ENCODE measurements at places on chromosomes 16 and 17. TPM values are rescaled to one million over a fixed set of nuclear protein-coding genes. Genes with fewer than 3 reads are reported as not detected.

DNA sequence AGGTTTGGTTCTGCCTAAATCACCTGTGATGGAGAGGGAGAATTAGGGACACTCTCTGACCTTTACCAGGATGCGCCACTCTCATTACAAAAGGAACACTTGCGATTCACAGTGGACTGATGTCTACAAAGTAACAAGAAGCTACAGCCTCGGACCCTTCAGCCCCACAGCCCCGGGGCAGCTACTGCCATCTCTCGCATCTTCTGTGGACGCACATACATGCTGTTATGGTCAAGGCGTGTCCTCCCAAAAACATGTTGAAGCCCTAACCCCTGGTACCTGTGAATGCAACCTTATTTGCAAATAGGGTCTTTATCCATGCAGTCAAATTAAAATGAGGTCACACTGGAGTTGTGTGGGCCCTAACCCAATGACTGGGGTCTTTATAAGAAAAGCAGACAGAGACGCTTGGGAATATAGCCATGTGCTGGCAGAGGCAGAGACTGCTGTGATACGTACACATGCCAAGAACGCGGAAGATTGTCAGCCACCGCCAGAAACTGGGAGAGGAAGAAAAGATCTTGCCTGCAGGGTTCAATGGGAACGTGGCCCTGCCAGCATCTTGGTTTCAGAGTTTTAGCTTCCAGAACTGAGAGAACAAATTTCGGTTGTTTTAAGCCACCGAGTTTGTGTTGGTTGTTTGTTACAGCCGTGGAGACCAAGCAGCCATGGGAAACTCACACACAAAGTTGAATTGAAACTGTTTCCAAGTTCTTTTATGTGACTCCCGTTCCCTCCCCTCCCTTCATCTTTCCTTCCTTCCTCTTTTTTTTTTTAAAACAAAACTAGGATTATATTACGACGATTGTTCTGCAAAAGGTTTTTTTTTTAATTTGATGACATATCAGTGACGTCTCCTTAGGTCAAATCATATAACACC is 23.1 kb downstream of the ATP2C2 start:
- DNase-seq, result no peak

DNA sequence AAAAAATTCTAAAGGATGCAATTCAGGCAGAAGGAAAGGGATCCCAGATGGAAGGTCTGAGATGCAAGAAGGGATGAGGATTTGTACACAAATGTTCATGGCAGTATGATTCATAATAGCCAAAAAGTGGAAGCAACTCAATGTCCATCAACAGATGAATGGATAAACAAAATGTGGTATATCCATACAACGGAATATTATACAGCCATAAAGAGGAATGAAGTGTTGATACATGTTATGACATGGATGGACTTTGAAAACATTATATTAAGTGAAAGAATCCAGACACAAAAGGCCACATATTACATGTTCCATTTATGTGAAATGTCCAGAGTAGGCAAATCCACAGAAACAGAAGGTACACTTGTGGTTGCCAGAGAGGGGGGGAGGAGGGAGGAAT is 23.9 kb upstream of the GPATCH8 start:
- no peak for DNase-seq

- no peak for DNase-seq
Measured at GRCh38 chr16:27152121-27152520, 51.2 kb upstream of the KDM8 start.

GRCh38 chr17:8041249-8041928 is 2.5 kb downstream of the ALOX15B start:
- DNase-seq, result no peak

- no peak for DNase-seq
Measured at GRCh38 chr17:70434536-70435490, 265.5 kb downstream of the KCNJ2 start.

- DNase-seq, result no peak
Measured at GRCh38 chr17:82239926-82240505, 11.2 kb downstream of the SLC16A3 start.

DNA sequence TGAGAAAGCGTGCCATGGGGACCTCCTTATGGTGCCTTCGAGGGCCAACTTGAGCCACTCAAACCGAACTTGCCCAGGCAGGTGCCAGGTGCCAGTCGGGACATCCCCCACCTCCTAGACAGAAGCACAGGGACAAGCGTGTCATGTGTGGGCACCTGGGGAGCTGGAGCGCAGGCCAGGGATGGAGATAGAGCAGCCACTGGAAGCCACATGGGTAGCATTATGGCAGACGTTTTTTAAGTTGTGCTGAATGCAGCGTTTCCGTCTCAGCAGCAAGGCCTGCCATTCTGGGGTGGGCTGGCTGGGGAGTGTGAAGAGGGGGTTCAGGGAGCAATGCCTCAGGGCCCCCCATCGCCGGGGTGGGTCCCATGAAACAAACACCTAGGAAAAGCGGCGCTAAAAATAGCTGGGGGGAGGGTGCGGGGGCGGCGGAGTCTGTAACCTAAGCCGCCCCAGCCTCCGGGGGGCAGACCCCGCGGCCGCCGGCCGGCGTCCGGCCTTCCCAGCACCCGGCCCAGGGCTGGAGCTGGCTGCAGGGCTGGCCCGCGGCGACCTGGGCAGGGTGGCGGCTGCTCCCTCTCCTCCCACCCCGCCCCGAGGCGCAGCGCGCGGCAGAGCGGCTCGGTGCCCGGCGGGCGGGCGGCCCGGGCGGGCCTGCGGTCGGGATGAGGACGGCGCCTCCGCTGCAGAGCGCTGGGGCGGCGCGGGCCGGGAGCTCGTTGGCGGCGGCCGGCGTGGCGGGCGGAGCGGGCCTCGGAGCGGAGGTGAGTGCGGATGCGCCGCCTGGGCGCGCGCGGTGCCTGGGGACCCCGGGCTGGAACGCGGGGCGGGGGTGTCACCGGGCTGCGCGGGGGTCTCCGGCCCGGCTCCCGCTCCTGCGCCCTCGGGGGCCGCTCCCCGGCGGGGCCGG is at the start of gene ZNF469:
Gene ZNF469, plus strand, starts transcription at position 469 of the 910 bp plus-strand sequence. CDS start 44,512 bp downstream, outside the sequence.
- no peak for DNase-seq

DNA sequence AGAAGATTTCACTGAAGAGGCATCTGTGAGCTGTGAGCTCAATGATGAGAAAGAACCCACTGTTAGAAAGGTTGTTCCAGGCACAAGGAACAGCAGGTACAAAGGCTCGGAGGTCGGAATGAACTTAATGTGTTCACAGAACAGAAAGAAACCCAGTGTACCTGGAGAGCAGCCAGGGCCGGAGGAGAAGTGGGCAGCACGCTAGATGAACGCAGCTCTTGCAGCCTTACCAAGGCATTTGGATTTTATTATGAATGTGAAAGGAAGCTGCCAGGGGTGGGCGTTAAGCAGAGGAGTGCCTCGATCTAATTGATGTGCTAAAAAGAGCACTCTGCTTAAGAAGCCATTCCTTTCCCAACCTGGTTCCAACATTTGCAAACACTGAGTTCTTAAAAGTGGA is 19.0 kb downstream of the EEF2K start:
- no peak for DNase-seq

DNA sequence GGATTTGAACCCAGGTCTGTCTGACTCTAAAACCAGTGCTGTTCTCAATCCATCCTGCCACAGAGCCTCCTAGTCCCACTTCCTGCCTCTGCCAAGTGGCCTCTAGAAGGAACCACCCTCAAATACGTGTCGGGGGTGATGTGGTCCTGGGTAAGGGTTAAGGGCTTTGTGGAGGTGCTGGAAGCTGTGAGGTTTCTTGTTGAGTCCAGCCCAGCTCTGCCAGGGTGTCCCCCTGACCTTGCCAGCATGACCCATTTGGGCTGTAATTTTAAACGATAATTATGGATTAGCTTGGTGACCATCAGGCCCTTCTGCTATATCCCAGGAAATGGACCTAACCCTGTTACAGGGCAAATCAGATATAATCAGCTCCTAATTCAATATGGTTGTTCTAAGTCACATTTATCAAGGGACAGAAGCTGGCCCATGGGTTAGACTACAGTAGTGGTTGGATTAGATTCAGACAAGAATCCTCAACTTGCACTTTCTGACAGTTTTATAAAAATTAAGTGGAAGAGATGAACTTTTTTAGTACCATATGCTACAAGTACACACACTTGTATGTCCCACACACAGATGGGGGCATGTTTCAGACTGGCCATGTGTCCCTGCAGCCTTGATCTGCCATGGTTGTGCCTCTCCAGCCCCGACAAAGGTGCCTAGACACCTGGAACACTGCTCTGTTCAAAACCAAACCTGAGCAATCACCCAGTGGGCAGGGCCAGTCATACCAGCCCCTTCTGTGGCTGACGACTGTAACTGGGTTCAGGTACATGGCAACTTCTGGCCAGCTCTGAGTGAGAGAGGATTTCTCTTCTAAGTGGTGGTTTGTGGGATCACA is 48.0 kb downstream of the SMPD3 start:
- DNase-seq, result no peak

DNA sequence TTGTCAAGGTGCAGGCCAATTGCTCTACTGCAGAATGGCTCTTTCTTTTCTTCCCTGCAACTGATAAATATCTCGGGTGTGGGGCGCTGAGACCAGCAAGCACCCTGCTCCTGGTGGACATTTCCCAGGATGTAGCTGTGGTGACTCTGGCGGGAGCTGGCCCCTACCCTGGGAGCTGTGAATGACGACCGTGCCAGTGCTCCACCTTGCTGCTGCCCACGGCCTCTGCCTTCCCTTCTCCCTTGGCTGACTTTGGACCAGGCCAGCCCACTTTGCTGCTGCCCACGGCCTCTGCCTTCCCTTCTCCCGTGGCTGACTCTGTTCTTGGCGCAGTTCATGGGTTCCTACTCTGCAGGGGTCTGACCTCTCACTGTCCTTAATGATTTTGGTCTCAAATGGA is 16.1 kb downstream of the CARD14 start:
- no peak for DNase-seq

- no peak for DNase-seq
Measured at GRCh38 chr16:68470461-68471150, 22.3 kb upstream of the SMPD3 start.

GRCh38 chr16:28326881-28327610 is 34.7 kb downstream of the SBK1 start:
- DNase-seq, result no peak

DNA sequence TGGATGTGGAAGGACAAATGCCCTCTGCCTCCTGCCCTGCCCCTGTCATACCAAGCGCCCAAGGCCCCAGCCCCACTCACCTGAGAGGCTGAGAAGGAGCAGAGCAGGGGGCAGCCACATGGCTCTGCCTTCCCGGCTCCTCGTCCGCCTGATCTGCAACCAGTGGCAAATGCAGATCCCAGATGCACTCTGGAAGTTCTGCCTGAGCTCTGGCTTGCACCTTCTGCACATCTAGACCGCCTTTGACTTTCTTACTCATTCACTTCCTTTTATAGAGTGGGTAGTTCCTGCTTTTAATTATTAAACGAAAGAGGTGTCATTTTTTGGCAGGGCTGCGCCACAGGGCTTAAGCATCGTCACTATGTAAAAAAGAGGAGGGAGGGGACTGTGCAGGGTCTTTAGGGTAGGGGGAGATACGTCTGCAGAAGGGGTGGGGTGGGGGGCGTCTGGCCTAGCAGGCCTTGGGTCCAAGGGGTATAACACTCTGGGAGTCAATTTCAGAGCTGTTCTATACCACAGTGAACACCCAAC is at the start of gene CD300LB:
Gene CD300LB, minus strand, starts transcription at position 245 of the 531 bp plus-strand sequence. Its CDS starts 125 bp downstream, at position 120.
- DNase-seq, result no peak

GRCh38 chr17:66753126-66753920 is 81.6 kb upstream of the CACNG5 start:
- no peak for DNase-seq

The SSTR5 gene
- 0.33 TPM for polyA plus RNA-seq

DNA sequence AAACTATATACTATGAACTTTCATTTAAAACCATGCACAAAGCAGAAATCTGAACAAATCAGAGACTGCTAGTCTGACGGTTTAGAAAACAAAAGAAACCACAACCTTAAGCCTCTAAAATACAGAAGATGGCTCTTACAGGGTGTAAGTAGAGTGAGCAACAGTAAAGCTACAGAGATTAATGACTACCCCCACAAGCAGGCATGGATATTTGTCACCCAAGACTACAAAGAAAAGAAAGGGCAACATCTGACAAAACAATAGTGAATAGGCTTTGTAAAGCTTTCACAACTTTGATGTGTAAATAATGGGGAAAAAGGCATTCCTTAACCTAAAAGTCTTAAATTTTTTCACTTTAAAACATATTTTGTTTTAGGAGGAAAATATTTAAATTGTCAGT is 75.0 kb downstream of the SPAG9 start:
- DNase-seq, result no peak

DNA sequence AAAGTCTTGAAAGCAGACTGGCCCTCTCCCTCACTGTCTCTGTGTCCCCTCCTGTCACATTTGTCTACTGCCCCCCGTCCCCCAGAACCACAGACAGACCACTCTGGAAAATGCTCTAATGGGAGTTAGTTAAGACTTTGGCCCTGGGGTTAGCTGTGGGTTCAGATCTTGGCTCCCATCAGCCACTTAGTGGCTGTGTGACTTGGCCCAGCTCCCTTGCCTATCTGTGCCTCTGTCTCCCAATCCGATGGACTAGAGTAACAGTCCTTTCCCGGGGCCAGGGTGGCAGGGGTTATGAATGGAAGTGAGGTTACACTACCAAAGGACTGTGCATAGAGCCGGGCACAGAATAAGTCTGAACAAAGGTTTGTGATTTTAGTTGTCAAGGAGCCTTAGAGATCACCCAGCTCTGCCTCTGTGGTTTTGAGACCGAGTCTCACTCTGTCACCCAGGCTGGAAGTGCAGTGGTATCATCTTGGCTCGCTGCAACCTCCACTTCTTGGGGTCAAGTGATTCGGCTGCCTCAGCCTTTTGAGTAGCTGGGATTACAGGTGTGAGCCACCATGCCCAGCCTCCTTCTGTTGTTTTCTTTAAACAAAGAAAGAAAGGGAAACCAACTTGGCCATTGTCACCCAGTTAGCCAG is 23.7 kb downstream of the PPL start:
- no peak for DNase-seq

The TNFRSF17 gene
- polyA plus RNA-seq, result 0.27 TPM

GRCh38 chr16:89561142-89561883 is 831 bp downstream of the RPL13 start:
- no peak for DNase-seq

DNA sequence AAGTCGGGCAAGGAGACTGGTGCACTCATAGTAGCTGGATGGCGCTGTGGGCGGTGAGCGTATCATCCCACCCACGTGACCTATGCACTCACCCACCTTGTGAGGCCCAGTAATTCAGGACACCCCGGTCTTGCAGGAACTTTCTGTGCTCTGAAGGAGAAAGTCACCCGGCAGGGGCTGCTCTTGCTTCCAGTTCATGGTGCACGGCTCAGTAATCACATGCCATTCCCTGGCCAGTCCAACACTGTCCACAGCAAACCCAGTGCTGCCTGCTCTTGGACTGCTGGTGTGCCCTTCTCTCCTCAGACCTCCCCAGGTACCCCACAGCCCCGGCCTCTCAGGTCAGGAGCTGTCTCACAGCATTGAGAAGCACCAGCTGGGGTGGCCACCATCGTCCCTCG is 16.4 kb upstream of the RHBDF2 start:
- no peak for DNase-seq

The KCNJ18 gene
- 0.07 TPM for polyA plus RNA-seq

Measured in left renal cortex interstitium (tissue), 4 donors.